ENCODE measurements at places on chromosomes 4 and X. TPM values are rescaled to one million over a fixed set of nuclear protein-coding genes. Genes with fewer than 3 reads are reported as not detected.

The ADH4 gene
- 0.27 TPM for total RNA-seq

GRCh38 chr4:5165420-5166369, 114.4 kb downstream of the STK32B start:
- no peak for DNase-seq
- H3K4me1 ChIP-seq: no peaks in the 10 kb centered on the region
- H3K27me3 ChIP-seq: no peaks in the 10 kb centered on the region
- H3K27ac ChIP-seq: no peak overlapping the region
- H3K4me3 ChIP-seq: no peak overlapping the region

DNA sequence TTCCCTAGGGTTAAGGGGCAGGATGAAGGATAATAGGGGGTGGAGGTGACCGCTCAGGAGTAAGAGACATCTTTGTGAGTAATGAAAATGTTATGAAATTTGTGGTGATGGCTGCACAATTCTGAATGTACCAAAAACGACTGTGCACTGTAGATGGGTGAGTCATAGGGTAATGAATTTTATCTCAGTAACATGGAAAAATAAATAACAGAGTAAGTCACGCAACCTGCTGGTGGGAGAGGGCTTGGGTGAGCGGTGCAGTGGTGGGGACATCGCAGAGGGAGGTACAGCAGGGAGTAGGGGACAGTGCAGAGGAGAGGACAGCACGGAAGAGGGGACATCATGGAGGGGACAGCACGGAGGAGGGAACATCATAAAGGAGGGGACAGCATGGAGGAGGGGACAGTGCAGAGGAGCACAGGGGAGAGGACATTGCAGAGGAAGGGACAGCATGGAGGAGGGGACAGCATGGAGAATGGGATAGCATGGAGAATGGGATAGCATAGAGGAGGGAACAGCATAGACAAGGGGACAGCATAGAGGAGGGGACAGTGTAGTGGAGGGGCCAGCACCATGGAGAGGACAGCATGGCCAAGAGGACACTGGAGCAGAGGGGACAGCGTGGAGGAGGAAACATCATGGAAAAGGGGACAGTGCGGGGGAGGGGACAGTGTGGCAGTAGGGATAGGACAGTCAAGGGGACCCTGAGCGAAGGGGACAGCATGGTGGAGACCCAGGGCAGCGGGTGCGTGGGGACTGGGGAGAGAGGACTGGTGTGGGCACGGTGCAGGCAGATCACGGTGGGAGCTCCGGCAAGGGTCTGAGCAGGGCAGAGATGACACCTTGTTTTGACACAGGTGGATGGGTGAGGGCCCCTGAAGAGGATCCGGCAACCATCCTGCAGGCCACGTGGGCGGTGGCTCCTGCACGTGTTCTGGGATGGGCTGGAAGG, 68.5 kb upstream of the MXD4 start:
- no peak overlapping the region for H3K4me3 ChIP-seq
- DNase-seq: no peak
- no peak overlapping the region for H3K27ac ChIP-seq
- no peaks in the 10 kb centered on the region for H3K27me3 ChIP-seq
- no peaks in the 10 kb centered on the region for H3K36me3 ChIP-seq
- no peaks in the 10 kb centered on the region for H3K4me1 ChIP-seq

DNA sequence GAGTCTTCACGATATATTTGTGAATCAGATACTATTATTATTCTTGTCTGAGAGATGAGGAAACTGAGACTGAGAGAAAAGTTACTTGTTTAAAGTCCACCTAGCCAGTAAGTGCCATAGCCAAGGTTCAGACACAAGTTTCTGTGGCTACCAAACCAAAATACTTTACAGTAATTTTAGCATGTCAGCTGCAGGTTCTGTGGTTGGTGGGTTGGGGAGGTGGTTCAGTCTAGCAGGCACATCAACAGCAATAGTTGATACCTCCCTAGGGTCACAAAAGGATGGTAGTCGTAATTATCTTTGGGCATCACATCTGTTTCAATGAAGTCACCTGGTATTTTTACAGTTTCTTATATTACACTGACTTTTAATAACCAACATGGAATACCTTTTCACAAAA, 35.6 kb upstream of the EDA2R start:
- no peak for DNase-seq
- no peak overlapping the region for H3K4me3 ChIP-seq
- no peaks in the 10 kb centered on the region for H3K4me1 ChIP-seq

DNA sequence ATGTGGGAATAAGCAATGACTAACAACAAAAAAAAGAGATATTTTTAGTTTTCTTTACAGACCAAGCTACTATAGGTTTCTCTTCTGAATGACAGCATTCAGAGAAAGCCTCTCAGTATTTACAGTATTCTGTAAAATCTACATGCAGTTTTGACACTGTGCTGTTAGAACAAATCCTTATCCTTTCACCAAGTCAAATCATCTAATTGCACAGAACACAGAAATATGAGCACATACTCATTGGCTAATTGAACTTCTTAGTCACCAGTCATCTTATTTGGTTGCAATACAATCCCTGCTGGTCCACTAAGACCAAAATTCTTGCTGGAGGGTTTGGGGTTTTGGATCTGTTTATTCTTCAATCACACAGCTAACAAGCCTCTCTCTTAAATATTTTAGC, 5.7 kb downstream of the ACOT9 start:
- no peak overlapping the region for H3K27ac ChIP-seq
- H3K27me3 ChIP-seq: no peaks in the 10 kb centered on the region
- no peaks in the 10 kb centered on the region for H3K36me3 ChIP-seq
- no peak for DNase-seq
- peaks cover 6% of the 10 kb centered on the region for H3K4me1 ChIP-seq
- H3K4me3 ChIP-seq: no peak overlapping the region
